ENCODE measurements at places on chromosomes 4 and X. TPM values are rescaled to one million over a fixed set of nuclear protein-coding genes. Genes with fewer than 3 reads are reported as not detected.
A peak's percentile ranks its signal among the peaks of the same experiment; 100 is the strongest.

SSX1 gene
- not detected for total RNA-seq

IL21 gene
- not detected for total RNA-seq

MFSD8 gene
- 27.9 TPM for total RNA-seq

COX7B2 gene
- total RNA-seq: not detected

GRIA2 gene
- not detected for total RNA-seq

STPG2 gene
- total RNA-seq: 0.41 TPM

MYOZ2 gene
- 0.63 TPM for total RNA-seq

NAP1L2 gene
- 2.1 TPM for total RNA-seq

FMR1NB gene
- total RNA-seq: not detected

BEX1 gene
- 7.3 TPM for total RNA-seq

DNA sequence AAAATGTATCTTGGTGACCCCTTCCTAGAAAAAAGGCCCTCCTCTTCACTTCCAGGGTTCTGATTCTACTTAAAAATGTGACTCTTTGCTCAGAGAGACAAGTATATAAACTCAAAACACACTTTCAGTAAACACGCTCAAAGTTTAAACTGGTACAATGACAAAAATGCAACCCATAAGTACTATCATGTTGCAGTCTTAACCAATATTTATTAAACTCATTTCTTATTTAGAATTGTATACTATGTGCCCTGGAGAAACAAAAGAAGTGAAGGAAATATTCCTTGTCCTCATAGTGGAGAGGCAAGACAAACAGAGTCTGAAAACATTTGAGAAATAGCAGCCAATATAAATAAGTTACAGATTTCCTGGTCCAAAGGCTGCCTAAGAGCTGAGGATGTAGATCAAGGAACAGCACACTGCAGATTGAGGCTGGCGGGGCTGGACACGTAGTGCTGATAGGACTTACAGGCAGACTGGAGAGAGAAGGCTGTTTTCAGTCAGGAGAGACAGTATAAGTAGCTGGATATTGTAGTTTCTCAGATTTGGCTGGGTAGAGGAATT, 39.1 kb upstream of the ANXA3 start:
- peak; percentile 70 for DNase-seq

GRCh38 chrX:13235930-13236329, 83.9 kb downstream of the ATXN3L start:
- no peak for DNase-seq

DNA sequence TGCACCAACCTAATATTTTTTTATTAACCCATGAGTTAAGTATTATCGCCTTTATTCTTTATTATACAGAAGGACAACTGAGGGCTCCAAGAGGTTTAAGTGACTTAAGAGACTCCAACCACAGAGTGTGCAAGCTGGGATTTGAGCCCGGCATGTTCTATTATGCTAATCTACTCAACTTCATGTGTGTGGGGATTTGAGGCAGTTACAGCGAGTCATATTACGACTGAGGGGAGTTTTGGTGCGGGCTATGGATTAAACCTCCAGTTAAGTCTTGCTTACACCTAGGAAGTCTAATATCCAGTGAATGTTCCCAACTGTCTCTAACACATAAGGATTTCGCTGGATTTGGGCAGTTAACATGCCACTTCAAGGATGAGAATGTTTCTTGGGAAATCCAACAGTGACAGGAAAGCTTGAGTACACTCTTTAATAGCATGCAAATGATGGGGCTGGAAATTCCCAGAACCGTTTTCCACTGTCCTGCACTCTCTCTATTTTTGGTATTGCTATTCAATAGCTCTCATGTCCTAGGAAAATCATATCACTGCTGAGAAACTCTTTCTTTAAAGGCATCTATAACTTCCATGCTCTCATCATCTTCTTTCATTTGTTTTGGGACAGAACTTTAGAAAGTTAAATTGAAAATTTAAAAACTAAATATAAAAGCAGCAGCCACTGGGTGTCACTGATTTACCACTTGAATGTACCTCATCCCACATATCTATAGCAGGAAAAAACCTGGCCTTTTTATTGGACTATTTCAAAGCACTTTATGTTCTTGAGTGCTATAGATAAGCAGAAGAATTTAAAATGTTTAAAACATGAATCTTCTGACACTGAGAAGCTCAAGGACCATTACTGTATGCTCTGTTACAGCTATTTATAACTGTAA, 165.1 kb upstream of the TTC29 start:
- DNase-seq: no peak

GRCh38 chrX:389021-389441, 2.3 kb upstream of the PPP2R3B start:
- DNase-seq: no peak

GRCh38 chr4:151099976-151100417, 569 bp downstream of the RPS3A start:
- DNase-seq: no peak

- no peak for DNase-seq
Measured at GRCh38 chr4:92189146-92189545, 114.6 kb upstream of the GRID2 start.

DNA sequence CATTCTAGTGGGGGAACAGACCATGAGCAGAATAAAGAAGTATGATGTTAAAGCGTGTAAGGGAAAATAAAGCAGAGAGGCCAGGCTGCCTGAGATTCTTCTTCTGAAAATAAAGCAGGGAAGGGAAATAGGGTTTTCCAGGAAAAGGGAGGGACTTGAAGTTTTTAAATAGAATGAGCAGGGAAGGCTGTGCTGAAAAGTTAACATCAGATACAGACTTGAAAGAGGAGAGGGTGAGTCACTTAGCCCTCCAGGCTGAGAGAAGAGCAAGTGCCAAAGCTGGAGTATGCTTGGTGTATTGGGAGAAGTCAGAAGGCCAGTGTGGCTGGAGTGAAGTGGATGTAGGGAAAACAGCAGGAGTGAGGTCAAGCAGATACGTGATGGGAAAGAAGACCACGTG, 10.0 kb upstream of the PLK4 start:
- no peak for DNase-seq

GRCh38 chrX:63428348-63428747, 77.2 kb upstream of the SPIN4 start:
- DNase-seq: no peak

DNA sequence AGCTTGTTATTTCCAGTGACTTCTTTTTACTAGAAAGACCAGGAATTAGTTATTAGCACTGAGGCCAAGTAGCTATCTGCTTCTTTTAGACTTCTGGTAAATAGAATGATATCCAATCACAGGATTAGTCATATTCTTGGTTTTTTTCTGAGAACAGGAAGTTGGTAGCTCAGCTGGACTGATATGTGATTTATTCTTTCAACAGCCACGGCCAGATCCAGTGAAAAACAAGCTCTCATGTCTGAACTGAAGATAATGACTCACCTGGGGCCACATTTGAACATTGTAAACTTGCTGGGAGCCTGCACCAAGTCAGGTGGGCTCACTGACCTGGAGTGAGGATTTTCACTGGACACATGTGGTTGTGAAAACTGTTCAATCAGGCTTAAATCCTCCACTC, 48.6 kb downstream of the PDGFRA start:
- DNase-seq: no peak

DNA sequence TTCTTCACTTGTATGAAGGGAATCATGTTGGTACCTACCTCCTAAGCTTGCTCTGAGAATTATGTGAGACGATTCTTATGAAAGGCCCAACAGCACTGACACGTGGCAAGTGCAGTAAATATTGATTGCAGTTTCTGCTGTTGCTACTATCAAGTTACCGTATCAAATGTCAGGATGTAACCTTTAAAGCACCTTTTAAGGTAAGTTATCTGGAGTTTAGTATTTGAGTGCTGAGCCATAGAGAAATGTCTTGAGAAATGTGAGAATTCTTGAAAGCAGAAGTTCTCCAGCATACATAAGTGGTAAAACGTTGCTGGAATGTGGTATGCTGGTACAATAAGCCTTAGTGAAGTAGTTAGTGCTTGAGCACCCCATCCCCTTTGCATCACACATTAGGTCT, 90.4 kb downstream of the PHOX2B start:
- DNase-seq: no peak

DNA sequence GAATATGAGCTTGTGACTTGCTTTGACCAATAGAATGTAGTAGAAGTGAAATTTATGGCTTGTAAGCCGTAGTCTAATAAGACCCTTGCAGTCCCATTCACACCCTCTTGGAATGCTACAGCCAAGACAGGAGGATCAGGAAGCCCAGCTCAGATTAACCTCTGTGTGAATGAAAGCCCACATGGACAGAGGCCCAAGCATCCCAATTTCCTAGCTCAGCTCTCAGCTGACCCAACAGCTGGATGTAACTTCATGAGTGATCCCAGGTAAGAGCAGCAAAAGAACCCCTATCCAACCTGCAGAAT, 12.8 kb upstream of the PPM1K start:
- DNase-seq: no peak

DNA sequence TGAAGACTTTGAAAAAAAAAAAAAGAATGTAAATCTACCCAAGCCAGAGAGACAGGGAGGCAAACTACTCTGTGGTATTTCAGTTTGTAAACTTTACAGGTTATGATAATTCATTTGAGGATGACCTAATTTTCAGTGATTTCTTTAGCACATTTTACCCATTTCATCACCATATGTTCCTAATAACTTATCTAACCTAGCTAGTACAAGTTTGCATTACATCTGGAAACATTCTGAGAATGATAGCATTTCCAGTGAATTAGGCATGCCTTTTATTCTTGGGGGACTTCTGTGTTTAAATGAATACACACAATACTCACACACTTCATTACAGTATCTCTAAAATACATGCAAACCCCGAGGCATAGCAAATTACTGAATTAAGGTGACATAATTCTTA, 1055.5 kb downstream of the PCDH18 start:
- DNase-seq: no peak

- DNase-seq: no peak
Measured at GRCh38 chr4:2059046-2059725, at the start of gene NAT8L. Gene NAT8L (plus strand): TSS chr4:2059327. CDS start chr4:2059512, 185 bp downstream.

GRCh38 chrX:154323537-154323936, 27.9 kb downstream of the TKTL1 start:
- no peak for DNase-seq

- peak; percentile 77 for DNase-seq
Measured at GRCh38 chr4:738781-739280, 33.2 kb downstream of the PCGF3 start.

GRCh38 chr4:59945277-59945676, 1254.8 kb upstream of the ADGRL3 start:
- no peak for DNase-seq

DNA sequence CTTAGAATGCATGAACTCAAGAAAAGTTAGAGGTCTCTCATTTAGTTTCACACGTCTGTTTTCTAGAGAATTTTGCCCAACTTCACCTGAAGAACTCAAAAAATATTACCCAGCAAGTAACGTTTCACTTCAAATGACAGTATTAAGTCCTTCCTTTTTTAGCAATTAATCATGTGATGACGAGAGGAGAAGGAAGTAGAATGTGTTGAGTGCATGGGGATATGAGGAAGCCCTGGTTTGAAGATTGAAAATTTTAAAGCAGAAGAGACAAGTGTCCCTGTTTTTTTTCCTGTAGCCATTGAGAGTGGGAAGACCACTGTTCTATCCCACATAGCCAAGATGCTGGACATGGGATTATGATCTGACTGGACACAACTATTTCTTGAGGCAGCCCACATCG, 406.3 kb upstream of the CPEB2 start:
- DNase-seq: no peak

DNA sequence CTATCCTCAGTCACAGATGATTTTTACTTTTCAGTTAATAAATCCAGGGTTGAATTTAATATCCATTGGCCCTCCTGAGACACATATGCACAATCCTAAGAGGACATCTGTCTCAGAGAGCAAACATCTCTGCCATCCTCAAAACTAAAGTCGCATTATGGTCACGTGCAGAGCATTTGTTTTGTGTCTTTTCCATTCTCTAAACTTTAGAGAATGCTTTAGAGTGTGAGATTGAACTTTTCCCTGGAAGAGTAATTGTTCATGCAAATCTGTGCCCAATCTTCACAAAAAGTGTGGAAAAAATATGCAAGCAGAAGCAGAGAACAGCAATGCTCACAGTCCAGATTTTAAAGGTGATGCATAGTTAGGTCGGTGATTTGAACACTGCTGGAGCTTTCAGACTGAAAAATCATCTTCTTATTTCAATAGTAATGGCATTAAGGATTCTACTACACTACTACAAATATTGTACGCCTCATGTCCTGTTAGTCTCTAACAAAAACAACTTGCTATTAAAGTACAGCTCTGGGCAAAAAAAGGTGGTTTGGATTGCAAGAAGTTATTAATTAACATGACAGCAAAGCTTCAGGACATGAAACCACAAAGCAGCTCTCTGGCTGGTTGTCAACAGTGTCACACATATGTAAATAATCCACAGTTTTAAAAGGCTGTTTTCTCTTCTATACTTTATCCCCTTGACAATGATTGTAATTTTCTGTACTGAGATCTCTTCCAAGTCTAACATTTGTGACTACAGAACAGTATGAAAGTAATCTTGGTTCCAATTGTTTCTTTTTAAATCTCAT, 19.9 kb downstream of the DCHS2 start:
- DNase-seq: no peak

- no peak for DNase-seq
Measured at GRCh38 chr4:52071791-52072546, 20.9 kb downstream of the SPATA18 start.

DNA sequence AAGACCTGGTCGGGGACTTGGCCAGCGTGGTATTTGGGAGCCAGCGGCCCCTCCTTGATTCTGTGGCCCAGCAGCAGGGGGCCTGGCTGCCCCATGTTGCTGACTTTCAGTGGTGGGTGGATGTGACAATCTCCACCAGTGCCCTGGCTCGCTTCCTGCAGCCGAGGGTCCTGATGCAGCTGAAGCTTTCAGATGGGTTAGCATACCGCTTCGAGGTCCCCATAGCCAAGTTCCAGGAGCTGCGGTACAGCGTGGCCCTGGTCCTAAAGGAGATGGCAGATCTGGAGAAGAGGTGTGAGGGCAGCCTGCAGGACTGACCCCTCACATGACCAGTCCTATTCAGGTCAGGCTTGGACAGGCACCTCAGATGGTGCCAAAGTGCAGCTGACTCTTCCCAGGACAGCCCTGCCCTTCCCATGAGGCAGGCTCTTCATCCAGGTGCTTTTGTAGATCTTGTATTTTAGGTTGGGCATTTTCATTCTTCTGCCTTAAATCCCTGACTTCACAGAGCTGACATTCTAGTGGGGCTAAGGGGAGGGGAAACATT, 15.1 kb downstream of the LNX1 start:
- DNase-seq: no peak

DNA sequence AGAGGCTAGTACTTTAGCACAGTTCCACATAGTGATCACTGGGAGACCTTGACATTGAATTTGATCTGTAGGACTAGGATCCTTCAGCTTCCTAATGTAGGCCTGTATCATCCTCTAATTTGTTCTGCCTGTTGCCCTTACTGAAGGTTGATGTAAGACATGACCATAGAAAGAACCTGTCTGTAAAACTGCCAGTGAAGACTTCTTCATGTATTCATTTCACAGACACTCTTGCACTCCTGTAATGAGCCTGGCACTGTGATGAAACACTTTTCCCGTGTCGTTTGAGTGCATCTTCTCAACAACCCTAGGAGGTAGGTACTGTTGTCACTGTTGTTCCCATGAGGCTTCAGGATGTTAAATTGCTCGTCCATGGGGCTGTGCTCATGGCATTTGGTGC, 14.7 kb downstream of the RAB9A start:
- DNase-seq: no peak

- no peak for DNase-seq
Measured at GRCh38 chr4:56106180-56107147, 157.7 kb downstream of the CEP135 start.

GRCh38 chrX:119984652-119985051, 41.1 kb upstream of the NKAP start:
- no peak for DNase-seq
